ENCODE measurements at places on chromosomes 1 and 21.
A peak's percentile ranks its signal among the peaks of the same experiment; 100 is the strongest.

DNA sequence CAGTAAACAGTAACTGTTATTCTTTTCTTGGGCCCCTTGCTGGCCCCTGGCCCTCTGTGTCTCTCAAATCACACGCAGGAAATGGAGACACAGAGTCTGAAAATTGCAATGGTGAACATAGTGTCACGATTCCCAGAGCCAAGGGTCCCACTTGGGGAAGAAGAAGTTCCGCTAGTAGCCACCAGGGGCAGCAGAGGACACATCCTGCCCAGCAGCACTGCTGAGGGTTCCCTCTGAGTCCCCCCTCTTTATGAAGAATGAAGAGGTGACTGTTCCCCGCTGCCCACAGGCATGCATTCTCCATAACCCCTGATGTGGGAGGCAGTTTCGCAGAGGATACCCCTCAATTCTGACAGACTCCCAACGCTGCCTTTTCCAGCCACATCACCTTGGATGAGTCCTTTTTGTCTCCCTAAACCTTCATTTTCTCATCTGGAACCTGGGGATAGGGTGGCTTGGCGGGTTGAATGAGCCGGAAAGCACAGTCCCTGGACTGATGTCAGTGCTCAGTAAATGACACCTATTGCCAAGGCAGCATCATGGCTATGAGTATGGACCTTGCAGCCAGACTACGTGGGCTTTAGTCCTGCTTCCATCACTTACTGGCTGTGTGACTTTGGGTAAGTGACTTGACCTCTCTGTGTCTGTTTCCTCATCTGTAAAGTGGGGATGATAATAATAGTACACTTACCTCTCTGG lies 238.0 kb upstream of the TMEM51 start:
- DNase-seq, result peak; percentile 47

- DNase-seq, result no peak
These were observed 39.9 kb downstream of the EPB41 start for GRCh38 chr1:28954126-28954726.

GRCh38 chr1:16151196-16151994 lies 4.5 kb downstream of the EPHA2 start:
- DNase-seq, result no peak

DNA sequence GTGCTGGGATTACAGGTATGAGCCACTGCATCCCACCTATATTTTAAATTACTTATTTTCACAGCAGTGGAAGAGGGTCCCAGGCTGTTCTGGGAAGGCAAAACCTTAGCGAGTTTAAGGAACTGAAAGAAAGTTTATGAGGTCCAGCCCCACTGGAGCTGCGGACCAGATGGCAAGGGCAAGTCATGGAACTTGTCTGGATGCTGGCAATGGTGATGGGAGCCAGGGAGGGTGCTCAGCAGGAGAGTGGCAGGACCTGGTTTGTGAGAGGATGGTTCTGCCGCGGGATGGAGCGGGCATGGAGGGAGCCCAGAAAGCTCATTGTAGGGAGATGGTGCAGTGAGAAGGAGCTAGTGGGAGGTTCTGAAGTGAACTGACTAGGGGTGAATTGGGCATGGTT lies 50.6 kb upstream of the SLC45A1 start:
- no peak for DNase-seq

- no peak for DNase-seq
These were observed 3.1 kb downstream of the IL6R start for GRCh38 chr1:154408174-154408777.

DNA sequence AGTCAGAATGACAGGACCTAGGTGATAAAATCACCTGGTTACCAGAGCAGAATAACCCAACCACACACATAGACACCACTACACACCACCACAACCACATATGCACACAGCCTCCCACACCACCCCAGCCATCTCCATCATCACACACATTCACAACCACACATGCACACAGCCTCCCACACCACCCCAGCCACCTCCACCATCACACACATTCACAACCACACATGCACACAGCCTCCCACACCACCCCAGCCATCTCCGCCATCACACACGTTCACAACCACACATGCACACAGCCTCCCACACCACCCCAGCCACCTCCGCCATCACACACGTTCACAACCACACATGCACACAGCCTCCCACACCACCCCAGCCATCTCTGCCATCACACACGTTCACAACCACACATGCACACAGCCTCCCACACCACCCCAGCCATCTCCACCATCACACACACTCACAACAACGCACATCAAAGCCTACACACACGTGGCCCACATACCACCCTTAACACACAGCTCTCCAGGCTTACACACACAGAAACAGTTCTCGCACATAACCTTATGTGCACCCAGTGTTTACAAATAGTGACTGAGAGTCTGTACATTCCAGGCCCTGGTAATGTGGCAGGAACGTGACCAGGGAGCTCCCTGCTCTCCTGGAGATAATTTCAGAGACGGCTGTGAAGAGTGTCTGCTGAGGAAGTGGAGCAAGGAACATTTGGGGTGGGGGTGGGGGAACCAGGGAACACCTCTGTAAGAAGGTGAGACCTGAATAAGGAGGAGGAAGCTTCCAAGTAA lies 3.3 kb upstream of the GJB3 start:
- DNase-seq, result no peak

DNA sequence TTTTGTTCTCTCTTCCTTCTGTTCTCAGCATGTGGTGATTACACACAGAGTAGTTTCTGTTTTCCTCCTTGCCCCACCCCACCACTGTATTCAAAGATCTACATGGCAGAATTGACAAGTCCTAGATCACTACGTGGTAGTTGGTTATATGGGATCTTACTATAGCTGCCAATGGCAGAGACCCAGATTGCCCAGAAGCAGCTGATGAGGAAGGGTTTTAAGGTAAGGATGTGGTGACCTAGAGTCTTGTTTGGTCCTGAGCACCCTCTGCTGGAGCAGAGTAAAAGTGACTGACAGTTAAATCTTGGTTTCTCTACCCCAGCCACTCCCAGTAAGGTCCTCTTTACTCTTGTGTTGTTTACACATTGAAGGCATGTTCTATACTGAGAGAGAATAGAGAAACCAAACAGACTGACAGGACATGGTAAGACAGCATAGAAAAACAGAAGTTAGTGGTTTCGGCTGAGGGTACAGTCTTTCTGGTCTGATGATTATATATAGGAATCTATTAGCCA lies 22.8 kb upstream of the STRIP1 start:
- no peak for DNase-seq

DNA sequence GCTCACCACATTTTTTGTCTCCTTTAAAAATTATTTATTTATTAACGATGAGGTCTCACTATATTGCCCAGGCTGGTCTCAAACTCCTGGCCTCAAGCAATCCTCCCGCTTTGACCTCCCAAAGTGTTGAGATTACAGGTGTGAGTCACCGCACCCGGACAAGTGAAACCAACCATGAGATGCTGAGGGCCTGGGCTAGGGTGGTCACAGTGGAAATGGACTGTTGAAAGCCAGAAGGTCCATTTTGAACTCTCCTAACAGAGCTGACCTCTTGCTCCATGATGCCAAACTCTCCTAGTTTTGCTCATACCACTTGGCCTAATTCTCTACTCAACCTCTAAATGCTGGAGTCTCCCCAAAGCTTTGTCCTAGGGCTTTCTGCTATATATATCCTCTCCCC lies 109.1 kb downstream of the SLC45A1 start:
- no peak for DNase-seq

GRCh38 chr1:82820816-82821215 lies 1020.1 kb downstream of the ADGRL2 start:
- no peak for DNase-seq

GRCh38 chr1:60563777-60564535 lies 490.4 kb upstream of the C1orf87 start:
- DNase-seq, result no peak

DNA sequence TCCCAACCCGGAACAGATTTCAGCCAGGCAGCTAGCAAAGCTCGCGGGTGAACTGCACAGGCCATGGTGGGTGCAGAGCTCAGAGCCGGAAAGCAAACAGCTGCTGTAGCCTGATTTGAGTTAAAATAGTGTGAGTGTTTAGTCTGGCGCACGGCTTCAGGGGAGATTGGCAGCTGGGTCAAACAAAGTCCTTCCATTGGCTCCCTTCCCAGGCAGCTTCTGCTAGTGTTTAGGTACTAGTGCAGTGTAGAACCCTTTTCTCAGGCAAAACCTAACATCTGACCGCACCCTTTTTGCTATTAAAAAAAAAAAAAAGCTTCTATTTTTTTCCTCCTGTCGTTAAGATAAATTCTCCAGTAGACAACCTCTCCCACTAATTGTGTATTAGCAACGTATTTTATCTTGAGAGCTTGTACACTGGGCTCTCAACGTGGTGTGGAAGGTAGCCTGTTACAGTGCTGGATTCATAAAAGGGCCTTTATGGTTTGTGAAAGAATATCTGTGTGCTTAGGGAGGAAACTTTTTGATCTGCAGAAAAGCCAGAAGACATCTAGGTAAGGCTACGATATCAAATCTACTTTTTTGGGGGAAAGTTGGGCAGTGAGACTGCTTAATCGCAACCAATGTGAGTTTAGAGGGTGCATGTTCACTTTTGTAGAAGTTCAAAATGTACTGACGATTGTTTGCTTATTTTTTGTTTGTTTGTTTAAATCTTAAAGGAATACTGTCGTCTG lies 689.6 kb downstream of the USP25 start:
- no peak for DNase-seq

DNA sequence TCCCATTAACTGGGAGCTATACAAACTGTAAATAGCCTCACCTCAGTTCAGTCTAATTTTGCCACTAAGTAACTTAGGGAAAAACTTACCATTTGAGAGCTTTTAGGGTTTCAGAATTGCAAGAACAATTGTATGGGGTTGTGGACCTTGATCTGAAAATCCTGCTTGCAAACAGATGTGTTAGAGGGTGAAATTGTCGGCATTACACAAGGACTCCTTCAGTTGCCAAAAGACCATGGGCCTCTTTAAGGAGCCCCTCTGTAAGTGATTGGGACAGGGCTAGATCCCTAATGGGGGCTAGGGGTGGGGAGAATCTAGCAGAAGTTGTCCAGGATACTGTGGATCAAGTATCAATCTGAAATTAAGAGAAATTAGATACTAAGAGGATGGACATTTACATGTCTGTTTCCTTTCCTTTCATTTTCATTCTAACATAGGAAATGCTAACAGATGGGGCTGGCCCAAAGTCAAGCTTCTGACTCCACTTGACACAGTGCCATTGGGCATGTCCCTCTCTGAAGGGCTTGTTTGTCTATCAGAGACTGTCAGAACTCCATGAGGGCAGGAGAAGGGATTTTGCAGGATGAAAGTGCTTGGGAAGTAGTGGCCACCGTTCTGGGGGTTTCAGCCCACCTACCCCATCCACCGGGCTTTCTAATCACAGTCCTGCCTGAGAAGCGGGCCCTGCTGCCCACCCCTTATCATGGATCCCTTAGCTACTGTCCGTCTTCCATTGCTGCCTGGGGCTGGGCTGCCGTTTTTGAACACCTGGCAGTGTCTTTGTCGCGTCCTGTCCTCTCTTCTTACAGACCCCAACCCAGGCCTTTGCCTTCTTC lies 54.7 kb downstream of the STUM start:
- DNase-seq, result no peak

DNA sequence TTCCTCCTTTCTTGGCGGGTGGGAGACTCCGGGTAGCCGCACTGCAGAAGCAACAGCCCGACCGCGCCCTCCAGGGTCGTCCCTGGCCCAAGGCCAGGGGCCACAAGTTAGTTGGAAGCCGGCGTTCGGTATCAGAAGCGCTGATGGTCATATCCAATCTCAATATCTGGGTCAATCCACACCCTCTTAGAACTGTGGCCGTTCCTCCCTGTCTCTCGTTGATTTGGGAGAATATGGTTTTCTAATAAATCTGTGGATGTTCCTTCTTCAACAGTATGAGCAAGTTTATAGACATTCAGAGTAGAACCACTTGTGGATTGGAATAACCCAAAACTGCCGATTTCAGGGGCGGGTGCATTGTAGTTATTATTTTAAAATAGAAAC lies 2.5 kb downstream of the OLIG2 start:
- DNase-seq, result no peak

- no peak for DNase-seq
These were observed 2102.9 kb downstream of the NCAM2 start for GRCh38 chr21:23101111-23101510.

GRCh38 chr1:43912607-43913006 lies 21.0 kb upstream of the ARTN start:
- DNase-seq, result no peak

GRCh38 chr1:8371372-8371991 lies 53.6 kb downstream of the SLC45A1 start:
- no peak for DNase-seq

DNA sequence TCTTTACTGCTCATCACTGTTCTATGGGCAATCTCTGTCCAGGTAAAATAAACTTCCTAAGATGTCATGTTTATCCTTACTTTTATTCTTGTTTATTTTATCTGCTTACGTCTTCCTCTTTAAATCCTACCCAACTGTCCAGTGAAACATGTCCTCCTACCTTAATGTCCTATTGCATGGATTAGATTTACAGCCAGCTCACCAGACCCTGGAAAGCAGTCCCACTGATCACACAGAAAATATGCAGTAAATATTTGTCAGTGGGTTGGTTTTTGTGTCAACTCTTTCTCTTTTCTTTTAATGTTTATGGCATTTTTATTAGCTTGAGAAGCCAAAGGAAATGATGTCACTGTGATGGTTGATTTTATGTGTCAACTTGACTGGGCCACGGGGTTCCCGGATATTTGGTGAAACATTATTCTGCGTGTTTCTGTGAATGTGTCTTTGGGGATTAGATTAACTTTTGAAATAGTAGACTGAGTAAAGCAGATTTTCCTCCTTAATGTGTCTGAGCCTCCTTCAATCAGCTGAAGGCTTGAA lies 258.3 kb downstream of the SRGAP2C start:
- no peak for DNase-seq

- DNase-seq, result no peak
These were observed 177.7 kb upstream of the HP1BP3 start for GRCh38 chr1:20964540-20965484.

DNA sequence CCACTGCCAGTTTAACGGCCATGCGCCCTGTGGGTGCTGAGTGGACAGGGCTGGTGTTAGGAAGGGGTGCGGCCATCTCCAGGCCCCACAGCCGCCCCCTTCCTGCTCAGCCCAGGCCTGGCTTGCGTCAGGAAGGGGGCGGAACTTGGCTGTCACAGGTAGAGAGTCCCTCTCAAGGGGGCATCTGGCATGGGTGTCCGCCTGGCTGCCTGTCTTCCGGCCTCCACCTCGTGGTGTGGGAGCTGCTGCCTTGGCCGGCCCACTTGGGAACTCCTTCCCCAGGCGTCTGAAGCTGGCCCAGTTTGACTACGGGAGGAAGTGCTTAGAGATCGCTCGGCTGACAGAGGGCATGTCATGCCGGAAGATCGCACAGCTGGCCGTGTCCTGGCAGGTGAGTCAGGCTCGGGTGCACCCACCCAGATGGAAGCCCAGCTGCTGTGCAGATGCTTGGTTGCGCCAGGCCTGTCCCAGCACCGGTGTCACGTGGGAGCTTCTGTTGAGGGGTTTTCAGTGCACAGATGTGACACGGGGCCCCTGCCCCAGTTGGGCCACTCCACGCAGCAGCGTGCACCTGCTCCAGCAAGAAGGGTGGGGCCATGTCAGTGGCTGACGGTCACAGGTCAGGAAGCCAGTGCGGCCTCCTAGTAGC lies 9.1 kb upstream of the ATAD3B start:
- DNase-seq, result no peak

GRCh38 chr1:43835082-43836021 lies 98.2 kb upstream of the ARTN start:
- DNase-seq, result no peak

All from stimulated activated CD4-positive, alpha-beta T cell treated with anti-CD3 and anti-CD28 coated beads, Interleukin-2, amount 100 ng/mL, for 24 hours (primary cell).